ENCODE measurements at places on chromosomes 2 and 18.

DNA sequence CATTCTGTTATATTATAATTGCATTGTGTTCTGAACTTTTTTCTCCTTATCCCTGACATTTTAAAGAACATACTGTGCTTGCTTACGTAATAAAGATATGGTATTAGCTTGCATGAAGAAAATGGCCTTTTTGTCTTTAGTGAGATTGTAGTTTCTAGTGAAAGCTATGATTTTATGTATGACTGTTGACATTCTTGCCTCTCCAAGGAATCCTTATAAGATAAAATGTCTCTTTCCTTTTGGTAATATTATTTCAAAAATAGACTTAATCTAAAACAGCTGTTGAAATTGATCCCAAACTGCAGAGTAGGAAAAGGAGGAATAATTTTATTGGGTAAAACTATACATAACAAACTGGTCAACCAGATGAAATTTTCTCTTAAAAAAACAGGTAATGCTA is 40.8 kb upstream of the CCDC102B start:
- DNase-seq: no peak

DNA sequence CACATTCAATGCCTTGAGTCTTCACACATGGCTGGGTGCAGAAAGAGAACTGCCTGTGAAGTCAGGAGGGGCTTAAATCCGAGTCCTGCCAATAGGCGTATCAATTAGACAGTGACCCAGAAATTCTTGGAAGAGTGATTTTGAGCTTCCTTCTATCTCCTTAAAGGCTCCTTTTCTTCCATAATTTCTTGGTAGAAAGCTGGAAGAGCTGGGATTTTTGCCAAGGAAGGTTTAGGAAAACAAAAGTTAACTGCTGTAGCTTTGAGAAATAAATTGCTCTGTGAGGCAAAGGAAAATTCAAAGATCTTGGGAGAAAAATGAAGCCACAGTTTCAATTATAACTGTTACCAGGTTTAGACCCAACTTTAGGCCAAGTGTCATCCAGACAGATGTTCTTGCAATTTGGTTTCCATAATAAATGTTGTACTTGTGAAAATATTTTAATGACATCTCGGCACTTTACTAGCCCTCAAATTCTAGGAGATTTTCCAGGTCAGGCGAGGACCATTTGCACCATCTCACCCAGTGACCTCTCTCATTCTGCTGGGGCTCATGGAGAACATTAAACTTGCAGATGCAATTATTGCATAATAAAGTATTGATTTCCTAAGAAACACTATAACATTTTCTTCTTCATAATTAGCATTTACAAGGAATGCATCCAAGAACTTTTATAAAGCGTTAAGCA is 329.7 kb upstream of the MEIS1 start:
- no peak for DNase-seq

GRCh38 chr2:37318401-37318800 is 6.2 kb downstream of the PRKD3 start:
- DNase-seq: no peak

- DNase-seq: no peak
These were observed 2.7 kb upstream of the USP14 start for GRCh38 chr18:155688-156087.

DNA sequence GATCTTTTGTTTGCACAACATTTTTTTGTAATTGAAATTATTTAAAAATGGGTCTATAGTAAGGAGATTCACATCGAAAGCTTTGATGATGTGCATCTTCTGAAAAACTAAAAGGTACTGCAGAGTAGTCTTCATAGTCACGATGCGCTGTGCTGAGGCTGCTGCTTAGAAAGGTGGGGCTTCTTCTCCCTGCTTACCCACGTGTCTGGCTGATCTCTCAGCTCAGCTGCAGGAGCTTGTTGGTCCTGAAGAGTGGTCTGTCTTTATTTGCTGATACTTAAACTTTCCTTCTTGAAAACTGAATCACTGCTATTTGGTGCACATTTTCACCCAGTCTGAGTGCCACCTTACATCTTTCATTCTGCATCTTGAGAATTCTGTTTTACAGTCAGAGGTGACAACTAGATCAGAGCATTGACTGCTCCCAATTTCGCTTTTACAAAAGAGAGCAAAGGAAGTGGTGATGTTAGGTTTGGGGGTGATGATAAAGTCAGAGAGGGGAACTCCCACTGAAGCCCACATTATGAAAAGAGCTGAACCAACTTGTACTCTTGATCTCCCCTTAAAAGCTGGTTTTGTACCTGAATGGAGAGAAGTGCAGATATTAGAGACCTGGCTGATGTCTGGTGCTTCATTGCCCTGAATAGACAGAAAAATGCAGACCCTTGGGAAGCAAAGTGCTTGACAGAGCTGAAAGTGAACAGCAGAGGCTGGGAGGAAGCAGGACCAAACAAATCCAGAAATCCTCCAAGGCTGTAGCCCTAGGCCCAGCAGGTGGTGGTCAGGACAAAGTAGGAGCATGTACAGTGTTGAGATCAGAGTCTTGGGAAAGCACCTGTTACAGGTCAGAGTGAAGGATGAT is 984.5 kb downstream of the TSN start:
- DNase-seq: no peak

DNA sequence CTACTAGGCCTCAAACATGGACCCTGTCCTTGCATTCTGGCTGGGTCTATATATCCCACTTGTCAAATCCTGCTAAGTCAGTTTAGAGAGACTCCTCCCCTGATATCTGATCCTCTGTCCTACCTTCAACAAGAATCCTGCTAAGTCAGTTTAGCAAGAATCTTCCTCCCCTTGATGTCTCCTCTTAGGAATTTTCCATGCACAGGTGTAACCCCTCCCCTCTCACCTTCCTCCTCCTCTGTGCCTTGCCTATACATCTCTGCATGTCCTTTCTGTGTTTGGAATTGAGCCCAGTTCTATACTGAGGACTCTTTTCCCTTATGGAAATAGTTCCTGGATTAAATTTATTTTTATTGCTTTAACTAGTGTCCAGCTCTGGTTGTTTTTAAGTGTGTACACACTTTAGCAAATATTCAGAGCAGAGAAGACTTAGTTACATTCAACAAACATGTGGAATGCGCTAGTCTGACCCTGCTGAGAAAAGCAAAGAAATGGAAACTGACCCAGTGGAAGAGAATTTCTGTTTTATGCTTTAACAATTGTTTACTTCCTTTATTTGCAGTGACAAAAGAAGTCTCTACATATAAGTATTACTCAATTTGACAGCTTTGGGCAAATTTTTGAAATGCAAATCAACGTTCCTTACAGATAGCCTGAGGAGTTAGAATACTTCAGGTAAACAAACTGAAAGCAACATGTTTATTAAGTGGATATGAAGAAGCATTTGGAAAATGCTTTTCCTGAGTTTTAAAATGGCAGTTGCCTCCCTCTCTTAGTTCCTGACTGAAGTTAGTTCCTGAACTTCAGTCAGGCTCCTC is 80.6 kb downstream of the RIT2 start:
- no peak for DNase-seq

GRCh38 chr2:23645230-23645808 is 260.3 kb downstream of the KLHL29 start:
- DNase-seq: no peak

- DNase-seq: no peak
These were observed 266.3 kb upstream of the SLC14A2 start for GRCh38 chr18:45349019-45349418.

DNA sequence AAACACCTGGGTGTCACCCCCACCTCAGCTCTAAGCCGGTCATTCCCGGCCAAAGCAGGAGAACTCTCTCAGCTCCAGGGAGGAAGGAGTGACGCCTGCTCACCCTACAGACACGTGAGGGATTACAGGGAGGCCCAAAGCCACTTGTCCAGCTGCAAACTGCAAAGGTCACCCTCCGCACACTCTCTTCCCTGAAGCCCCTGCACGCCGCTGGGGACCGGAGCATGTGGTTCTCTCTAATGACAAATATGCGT is 108.0 kb upstream of the ID2 start:
- DNase-seq: no peak

- no peak for DNase-seq
These were observed 764.5 kb downstream of the TRIB2 start for GRCh38 chr2:13481201-13481600.

GRCh38 chr2:205769879-205770278 is 87.6 kb downstream of the NRP2 start:
- no peak for DNase-seq

DNA sequence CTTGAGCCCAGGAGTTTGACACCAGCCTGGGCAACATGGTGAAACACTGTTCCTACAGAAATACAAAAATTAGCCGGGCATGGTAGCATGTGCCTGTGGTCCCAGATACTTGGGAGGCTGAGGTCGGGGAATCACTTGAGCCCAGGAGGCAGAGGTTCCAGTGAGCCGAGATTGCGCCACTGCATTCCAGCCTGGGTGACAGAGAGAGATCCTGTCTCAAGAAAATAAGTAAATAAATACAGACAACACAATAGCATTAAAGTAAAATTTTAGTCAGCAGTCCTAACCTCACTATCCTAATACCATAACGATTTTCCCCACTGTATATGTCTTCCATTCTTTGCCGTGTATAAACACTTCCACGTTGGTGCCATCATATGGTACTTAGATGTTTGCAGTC is 83.0 kb upstream of the MBOAT2 start:
- DNase-seq: no peak

DNA sequence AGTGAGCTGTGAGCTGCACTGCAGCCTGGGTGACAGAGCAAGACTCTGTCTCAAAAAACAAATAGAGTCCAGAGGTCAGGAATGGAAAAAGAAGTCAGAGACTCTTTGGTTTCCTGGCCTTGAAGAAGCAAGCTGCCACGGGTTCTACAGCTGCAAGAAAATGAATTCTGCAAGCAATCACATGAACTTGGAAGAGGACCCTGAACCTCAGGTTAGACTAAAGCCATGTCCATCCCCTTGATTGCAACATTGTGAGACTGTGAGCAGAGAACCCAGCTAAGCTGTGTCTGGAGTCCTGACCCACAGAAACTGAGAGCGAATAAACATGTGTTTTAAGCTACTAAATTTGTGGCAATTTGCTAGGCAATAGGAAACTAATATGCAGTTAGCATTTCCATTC is 12.9 kb upstream of the MIB1 start:
- DNase-seq: no peak

GRCh38 chr2:225236769-225237323 is 162.7 kb upstream of the NYAP2 start:
- no peak for DNase-seq

GRCh38 chr2:42792583-42793333 is at the start of gene HAAO:
HAAO (minus strand) TSS chr2:42792583; CDS start chr2:42792536, 47 bp downstream.
- peak; percentile 50 for DNase-seq

GRCh38 chr18:6355789-6356589 is 58.7 kb downstream of the L3MBTL4 start:
- no peak for DNase-seq

DNA sequence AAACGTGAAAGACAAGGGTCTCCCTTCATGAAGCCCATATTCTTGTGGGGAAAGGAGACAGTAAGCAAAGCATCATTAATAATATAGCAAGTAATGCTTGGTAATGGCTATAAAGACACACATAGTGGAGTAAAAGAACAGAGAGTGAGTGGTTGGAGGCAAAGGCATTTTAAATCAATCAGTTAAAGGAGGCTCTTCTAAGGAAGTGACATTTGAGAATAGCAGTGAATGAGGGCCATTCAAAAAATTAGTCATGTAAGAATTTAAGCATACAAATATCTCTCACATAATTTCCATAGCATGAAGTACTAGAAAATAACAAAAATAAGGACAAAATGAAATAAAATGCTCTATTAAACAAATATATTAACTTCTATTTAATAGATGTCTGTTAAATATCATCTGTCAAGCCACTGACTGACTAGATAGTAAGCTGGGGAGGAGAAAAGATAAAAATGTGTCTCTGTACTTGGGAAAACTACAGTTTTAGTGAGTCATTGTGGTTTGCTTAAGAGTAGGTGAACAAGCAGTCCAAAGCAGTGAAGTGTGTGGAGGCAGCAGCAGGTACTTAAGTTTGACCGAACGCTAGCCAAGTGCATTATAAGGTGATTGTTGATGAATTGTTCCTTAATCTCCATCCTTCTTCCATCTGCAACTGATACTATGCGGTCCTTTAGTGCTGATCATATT is 160.1 kb downstream of the PARD3B start:
- no peak for DNase-seq

GRCh38 chr2:134946073-134946472 is 27.5 kb downstream of the CCNT2 start:
- DNase-seq: no peak

DNA sequence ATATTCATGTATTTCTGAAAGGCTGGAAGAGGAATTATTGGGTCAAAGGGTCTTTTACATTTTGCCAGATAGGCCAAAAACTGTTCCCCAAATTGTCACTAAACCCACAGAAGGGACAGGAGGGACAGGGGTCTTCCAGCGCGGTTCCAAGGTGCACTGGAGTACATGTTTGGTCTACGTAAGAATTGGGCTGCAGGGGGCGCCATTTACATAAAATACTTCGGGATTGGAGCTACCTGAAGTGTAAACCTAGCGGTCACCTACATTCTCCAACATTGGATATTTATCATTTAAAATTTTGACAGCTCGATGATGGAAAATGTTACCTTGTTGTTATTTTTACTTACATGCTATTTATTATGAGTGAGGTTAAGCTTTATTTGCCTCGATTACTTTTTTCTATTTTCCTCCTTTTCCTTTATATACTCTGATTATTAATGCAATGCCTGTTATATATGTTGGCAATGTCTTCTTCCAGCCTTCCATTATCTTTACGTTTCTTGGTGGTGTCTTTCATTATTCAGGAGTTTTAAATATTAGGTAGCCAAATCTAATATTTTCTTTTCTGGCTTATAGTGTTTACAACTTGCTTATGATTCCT is 43.0 kb upstream of the RAB6C start:
- no peak for DNase-seq

DNA sequence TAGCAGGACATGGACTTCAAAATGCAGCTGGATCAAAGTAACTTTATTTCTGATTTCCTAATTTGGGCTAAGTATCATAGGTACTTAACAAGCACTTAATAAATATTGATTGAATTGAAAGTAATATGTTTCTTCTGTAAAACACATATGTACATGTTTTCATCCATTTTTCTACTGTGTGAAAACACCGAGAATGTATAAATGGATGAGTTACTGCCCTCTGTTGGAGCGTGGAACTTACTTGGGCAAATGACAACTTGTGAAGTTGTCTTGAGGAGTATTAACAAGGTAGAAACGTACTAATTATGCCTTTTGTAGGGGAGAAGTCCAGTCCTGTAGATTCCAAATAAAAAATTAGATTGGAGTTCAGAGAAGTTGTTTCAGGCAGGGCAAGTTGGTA is 87.2 kb downstream of the PHLPP1 start:
- no peak for DNase-seq

- DNase-seq: no peak
These were observed 606 bp downstream of the AGBL5 start for GRCh38 chr2:27051902-27052645.

GRCh38 chr2:61619561-61619960 is 81.4 kb upstream of the XPO1 start:
- DNase-seq: no peak

DNA sequence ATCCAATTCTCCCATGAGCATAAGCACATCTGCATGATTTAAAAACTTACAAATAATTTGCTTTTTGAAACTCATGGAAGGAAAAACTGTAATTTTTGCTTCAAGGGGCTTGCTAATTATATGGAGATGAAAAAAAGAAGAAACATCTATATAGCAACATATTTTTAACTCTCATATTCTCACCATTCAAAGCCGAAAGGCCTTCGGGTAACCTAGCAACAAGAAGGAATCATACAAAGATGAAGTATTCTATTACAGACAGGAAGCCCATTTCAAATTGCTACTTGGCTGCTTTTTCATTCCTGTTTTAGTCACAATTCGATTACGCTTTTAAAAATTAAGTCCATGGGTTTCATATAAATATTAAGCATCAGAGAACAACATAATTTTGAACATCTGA is 39.2 kb upstream of the RNU4ATAC start:
- no peak for DNase-seq
